ENCODE measurements at places on chromosomes 6 and 20. TPM values are rescaled to one million over a fixed set of nuclear protein-coding genes. Genes with fewer than 3 reads are reported as not detected.

Gene WFDC10B
- total RNA-seq, result not detected

Gene TAGAP
- total RNA-seq, result 1.4 TPM

Gene CST7
- total RNA-seq, result not detected

DNA sequence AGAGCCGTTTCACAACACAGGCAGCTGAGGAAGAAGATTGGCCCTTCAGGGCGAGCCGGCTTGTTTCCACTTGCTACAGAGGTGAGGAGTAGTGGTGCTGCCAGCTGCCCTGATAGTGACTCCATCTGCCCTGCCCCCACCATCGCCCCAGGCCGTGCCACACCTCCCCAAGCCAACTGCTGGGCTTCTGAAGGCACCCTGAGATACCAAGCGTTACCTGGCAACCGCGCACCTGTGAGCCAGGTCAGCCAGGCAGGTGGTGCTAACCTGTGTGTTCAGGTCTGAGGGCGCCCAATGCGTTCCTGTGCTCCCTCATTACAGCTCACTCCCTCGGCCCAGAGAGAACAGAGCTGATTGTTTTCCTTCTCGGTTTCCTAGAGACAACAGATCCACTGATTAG is 299.1 kb upstream of the ID4 start:
- DNase-seq, result peak; percentile 93

GRCh38 chr6:15770347-15771143 is 107.7 kb upstream of the DTNBP1 start:
- DNase-seq, result no peak

Gene ASIP
- total RNA-seq, result not detected

DNA sequence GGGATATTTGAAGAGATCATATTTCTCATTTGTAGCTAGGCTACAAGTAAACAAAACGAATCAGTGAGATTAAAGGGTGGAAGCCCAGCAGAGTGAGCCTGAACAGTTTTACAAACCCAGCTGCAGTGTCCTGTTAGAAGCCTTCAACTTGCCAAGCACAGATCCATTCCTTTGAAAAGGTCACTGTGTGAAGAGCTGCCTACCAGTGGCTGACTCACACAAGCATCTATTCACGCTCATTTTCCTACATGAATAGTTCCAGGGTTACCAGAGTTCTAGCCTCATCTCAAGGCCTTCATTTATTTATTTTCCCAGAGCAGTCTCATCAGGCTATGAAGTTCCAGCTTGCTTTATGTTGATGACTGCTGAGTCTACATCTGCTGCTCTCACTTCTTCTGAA is 25.7 kb upstream of the MLIP start:
- no peak for DNase-seq

Gene GGTLC1
- total RNA-seq, result not detected

GRCh38 chr6:17505767-17506280 is 94.3 kb upstream of the FAM8A1 start:
- no peak for DNase-seq

DNA sequence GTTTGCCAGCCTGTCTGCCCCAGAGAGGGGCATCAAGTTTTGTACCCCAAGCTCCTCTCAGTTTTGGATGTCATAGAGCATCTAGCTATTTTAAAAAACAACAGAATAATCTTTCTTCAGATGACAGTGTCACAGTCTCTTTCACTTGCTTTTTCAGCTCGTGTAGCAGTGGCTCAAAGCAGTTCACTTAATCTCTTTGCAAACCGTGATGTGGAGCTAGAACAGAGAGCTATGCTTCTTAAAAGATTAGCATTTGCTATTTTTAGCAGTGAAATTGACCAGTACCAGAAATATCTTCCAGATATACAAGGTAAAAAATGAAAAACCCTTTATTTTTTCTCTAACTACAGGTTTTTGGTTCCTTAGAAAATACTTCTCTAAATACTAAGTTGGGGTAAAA is 37.3 kb downstream of the PGM3 start:
- no peak for DNase-seq

GRCh38 chr20:13117200-13117599 is 103.9 kb upstream of the ISM1 start:
- no peak for DNase-seq

GRCh38 chr6:33803571-33804053 is at the start of gene MLN:
TSS of gene MLN (minus strand) at chr6:33804003. CDS start at chr6:33801163, 2,840 bp downstream.
- DNase-seq, result no peak

Gene DACT2
- total RNA-seq, result not detected

Gene TSPYL1
- 33.5 TPM for total RNA-seq

- no peak for DNase-seq
Observed at GRCh38 chr6:140380427-140381218, 1006.2 kb upstream of the CITED2 start.

- no peak for DNase-seq
Observed at GRCh38 chr20:59064214-59064722, 21.7 kb upstream of the PRELID3B start.

- DNase-seq, result no peak
Observed at GRCh38 chr6:168574699-168575195, 133.8 kb downstream of the SMOC2 start.

Gene ATP6V1G2
- total RNA-seq, result 4.6 TPM

Gene DEFB121
- not detected for total RNA-seq

Gene TMEM217
- total RNA-seq, result not detected

GRCh38 chr20:42267793-42268384 is 649.7 kb upstream of the CHD6 start:
- DNase-seq, result no peak

Gene STK38
- 23.1 TPM for total RNA-seq

DNA sequence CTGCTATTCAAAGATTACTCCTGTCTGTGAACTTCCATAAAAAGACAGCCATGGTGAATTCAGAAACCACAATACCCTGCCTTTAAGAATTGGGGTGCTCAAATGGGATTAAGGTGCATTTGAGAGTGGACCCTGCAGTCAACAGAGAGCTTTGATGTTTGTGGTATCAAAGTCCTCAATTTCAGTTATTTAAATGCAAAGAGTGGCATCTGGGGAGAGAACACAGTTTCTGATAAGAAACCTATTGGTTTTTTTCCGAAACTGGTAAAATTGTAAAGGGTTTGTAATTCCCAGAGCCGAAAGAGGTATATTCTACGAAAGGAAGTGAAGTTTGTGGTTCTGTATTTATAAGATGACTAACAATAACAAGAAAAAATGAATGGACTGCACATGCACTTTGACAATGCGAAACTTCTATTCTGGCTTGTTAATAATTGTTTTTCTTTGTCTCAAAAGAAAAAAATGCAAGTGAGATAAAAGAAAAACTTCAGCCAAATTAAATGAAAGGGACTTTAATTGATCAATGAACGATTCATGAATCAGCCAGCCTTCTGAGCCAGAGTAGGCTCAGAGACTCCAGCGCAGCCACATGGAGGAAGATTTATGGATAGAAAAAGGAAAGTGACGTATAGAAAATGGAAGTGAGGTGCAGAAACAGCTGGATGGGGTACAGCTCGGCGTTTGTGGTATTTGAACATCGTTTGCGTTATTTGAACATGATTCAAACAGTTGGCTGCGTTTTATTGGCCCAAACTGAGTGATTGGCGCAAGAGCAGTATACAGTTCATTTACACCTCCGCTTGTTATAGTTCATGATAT is 70.5 kb upstream of the DUSP22 start:
- no peak for DNase-seq
